Activated naive CD4-positive, alpha-beta T cell treated with anti-CD3 and anti-CD28 coated beads for 36 hours (primary cell): ENCODE measurements at places on chromosomes 1 and 21. TPM values are rescaled to one million over a fixed set of nuclear protein-coding genes. Genes with fewer than 3 reads are reported as not detected.

GRCh38 chr1:54798769-54799641, 2.1 kb downstream of the TTC22 start:
- H3K27me3 ChIP-seq, result no peaks in the 10 kb centered on the region
- H3K27ac ChIP-seq, result peak overlapping the region; percentile 91
- H3K36me3 ChIP-seq, result peaks cover 2% of the 10 kb centered on the region
- peak overlapping the region; percentile 77 for H3K4me3 ChIP-seq
- peaks cover 61% of the 10 kb centered on the region for H3K4me1 ChIP-seq
- peak; percentile 81 for DNase-seq

- H3K27me3 ChIP-seq, result peaks cover 2% of the 10 kb centered on the region
- H3K27ac ChIP-seq, result no peak overlapping the region
- no peak overlapping the region for H3K4me3 ChIP-seq
- no peaks in the 10 kb centered on the region for H3K36me3 ChIP-seq
- no peak for DNase-seq
Observed at GRCh38 chr1:173082913-173083312, 32.2 kb upstream of the TNFSF18 start.

- no peak for DNase-seq
- no peaks in the 10 kb centered on the region for H3K36me3 ChIP-seq
- H3K27me3 ChIP-seq, result peaks cover 3% of the 10 kb centered on the region
- no peak overlapping the region for H3K27ac ChIP-seq
- H3K4me1 ChIP-seq, result no peaks in the 10 kb centered on the region
- H3K4me3 ChIP-seq, result no peak overlapping the region
Observed at GRCh38 chr1:162633081-162633762, 958 bp downstream of the DDR2 start.

DNA sequence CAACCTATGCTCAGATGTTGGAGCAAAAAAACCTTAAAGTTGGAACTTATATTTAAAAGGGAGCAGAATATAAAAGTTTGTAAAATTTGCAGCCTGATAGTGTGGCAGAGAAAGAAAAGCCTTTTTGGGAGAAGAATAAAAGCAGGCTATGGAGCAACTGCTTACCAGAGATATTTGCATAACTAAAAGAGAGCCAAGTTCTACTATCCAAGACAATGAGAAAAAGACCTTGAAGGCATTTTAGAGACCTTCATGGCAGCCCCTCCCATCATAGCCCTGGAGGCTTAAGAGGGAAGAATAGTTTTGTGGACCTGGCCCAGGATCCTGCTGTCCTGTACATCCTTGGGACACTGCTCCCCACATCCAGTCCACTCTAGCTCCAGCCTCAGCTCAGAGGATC, 312.5 kb upstream of the ZRANB2 start:
- H3K4me3 ChIP-seq, result no peak overlapping the region
- no peaks in the 10 kb centered on the region for H3K36me3 ChIP-seq
- no peak for DNase-seq
- no peaks in the 10 kb centered on the region for H3K4me1 ChIP-seq
- no peaks in the 10 kb centered on the region for H3K27me3 ChIP-seq

DNA sequence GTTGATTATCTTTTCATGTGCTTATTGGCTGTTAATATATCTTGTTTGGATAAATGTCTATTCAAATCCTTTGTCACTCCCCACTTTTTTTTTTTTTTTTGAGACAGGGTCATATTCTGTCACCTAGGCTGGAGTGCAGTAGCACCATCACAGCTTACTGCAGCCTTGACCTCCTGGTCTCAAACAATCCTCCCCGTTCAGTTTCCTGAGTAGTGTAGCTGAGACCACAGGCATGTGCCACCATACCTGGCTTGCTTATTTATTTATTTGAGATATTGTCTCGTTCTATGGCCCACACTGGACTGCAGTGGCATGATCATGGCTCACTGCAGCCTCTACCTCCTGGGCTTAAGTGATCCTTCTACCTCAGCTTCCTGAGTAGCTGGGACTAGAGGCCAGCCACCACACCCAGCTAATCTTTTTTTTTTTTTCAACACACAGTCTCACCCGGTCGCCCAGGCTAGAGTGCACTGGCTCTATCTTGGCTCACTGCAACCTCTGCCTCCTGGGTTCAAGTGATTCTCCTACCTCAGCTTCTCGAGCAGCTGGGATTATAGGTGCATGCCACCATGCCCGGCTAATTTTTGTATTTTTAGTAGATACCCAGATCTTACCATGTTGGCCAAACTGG, 13.9 kb upstream of the MYCL start:
- no peak for DNase-seq
- no peaks in the 10 kb centered on the region for H3K36me3 ChIP-seq
- H3K27ac ChIP-seq, result no peak overlapping the region
- H3K4me3 ChIP-seq, result no peak overlapping the region
- H3K27me3 ChIP-seq, result no peaks in the 10 kb centered on the region

The IL24 gene
- 46.7 TPM for total RNA-seq
